ENCODE measurements at places on chromosomes 11 and 22.

GRCh38 chr22:19873138-19873959 lies 18.7 kb upstream of the GNB1L start:
- DNase-seq = no peak

DNA sequence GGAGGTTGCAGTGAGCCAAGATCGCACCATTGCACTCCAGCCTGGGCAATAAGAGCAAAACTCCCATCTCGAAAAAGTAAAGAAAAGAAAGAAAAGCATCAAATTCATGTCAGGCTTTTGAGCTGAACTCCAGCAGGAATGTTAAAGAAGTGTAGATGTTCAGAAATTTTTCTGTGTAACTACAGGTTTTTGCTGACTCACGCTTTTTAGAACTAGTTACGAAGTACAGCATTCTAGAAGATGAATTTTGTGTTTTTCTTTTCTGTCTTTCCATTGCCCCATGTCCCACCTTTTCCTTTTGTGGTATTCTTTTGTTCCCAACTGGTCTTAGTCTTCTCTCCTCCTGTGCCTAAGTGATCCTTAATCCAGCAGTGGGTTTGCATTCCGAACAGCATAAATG lies 56.0 kb upstream of the HORMAD2 start:
- DNase-seq = no peak

DNA sequence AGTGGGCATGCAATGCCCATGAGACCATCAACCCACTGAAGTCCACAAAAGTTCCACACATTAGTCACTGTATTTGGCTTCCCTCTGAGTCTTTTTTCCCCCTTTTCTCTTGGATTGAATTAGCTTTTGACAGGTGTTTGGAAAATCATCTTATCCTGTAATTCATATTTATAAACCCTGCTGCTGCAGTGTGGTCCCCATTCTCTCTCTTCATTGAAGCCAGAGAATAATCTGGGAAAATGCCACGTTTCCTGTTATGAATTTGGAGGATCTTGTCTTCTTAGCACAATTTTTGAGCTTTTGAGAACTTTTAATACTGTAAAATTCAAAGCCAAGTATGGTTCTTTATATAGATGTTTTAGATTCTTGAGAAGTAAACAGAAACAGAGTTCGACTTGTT lies 84.8 kb downstream of the UVRAG start:
- DNase-seq = no peak

GRCh38 chr22:49408102-49408836 lies 419.4 kb downstream of the BRD1 start:
- no peak for DNase-seq

GRCh38 chr11:65859812-65860277 lies 388 bp upstream of the MUS81 start:
- DNase-seq = no peak

GRCh38 chr11:61474013-61474643 lies 34.4 kb upstream of the LRRC10B start:
- no peak for DNase-seq

DNA sequence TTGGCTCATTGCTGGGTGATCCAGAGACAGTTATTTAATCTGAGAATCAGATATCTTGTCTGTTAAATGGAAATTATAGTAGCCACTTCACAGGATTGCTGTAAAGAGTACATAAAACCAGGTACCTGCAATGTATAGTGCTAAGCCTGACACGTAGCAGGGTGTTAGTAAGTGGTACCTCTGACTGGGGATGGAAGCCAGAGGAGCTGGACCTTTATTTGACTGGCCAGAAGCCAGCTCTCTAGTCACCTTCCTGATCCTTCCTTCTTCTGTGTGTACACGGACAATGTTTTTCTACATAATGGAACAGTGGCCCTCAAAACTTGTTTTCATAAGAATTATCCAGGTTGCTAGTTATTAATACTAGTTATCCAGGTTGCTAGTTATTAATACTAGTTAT lies 25.5 kb upstream of the EHF start:
- DNase-seq = no peak

GRCh38 chr11:59771605-59772004 lies 16.4 kb downstream of the STX3 start:
- peak; percentile 29 for DNase-seq

GRCh38 chr11:472816-473215 lies 22.7 kb downstream of the PTDSS2 start:
- DNase-seq = no peak

GRCh38 chr11:20360650-20361049 lies 2.9 kb upstream of the HTATIP2 start:
- peak; percentile 29 for DNase-seq

DNA sequence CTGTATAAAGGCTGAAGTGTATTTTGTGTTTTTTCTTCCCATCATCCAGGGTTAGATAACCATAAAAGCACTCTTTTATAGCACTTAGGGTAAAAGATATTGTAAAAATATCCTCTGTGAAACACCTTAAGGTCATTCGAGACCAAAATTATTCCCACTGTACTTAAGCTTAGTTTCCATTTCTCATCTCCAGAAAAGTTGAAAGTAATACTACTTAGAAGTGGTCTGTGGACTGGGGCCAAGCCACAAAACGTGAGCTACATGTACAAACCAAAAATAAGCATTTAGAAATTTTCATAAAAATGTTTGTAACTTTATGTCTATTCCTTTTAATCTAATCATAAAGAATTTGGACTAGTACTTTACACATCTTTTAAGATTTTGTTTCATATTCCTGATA lies 142.0 kb upstream of the NTM start:
- DNase-seq = no peak

- no peak for DNase-seq
Measured at GRCh38 chr22:18952022-18952421, 15.9 kb upstream of the PRODH start.

DNA sequence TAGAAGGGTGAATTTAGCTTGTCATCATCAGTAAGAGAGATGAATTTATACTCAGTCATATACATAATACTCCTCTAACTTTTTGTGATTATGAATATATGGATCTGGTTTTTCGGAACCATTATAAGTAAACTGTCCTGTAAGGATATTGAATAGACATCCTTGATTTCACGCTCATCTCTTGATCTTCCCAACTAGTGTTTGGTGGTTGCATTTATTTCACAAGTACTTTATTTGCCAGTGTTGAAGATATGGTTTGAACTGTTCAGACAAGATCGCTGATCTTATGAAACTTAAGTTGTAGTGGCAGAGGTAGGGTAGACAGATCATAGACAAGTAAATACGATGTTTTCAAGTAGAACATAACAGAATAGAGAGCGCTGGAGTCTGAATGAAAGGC lies 3.0 kb downstream of the FBXO7 start:
- no peak for DNase-seq

DNA sequence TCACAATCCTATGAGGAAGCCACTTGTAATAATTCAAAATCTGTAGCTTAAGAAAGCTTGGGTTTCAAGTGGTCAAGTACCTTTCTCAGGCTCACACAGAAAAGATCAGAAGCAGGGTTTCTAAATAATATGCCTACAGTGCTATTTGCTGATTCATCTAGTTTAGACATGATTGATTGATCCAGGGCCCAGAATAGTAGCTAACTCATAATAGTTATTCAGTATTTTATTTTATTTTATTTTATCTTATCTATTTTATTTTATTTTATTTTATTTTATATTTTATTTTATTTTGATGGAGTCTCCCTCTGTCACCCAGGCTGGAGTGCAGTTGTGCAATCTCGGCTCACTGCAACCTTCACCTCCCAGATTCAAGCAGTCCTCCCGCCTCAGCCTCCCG lies 15.9 kb upstream of the PANX3 start:
- DNase-seq = no peak

DNA sequence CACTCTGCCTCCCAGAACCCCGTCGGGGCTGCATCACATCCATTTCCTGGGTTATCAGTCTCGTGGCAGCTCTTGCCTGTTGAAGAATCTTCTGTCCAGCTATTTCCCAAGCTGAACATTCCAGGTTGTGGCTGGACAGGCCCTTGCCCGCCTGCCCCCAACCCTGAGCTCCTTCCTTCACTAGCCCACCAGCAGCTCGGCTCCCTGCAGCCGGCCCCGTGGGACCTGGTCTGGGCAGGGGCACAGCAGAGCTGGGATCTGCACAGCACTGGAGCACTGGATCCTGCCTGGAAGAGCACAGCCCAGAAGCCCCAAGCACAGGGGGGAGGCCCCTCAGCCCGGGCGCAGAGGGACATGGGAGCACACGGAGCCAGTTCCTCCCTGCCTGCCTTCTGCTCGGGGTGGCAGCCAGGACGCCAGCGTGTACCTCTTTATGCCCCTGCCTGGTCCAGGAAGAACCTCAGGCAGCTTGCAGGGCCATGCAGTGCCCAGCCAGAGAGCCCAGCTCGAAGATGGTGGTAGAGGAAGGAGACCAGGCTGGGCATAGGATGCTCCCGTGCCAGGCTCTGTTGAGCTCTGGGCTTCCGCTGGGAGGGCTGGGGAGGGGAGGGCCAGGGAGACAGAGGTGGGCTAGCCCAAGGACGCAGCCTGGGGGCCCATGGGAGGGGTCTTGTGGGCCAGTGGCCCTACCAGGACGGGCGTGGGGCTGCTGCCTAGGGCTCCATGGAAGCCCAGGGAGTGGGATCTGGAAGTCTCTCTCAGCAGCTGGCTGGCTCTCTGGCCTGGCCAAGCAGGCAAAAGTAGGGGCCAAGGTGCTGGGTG lies 16.6 kb upstream of the GNB1L start:
- no peak for DNase-seq

GRCh38 chr11:62854013-62854824 lies 14.8 kb upstream of the WDR74 start:
- DNase-seq = no peak

- DNase-seq = no peak
Measured at GRCh38 chr11:40877256-40877655, 582.2 kb downstream of the LRRC4C start.

GRCh38 chr11:86594746-86595145 lies 77.7 kb downstream of the ME3 start:
- no peak for DNase-seq

DNA sequence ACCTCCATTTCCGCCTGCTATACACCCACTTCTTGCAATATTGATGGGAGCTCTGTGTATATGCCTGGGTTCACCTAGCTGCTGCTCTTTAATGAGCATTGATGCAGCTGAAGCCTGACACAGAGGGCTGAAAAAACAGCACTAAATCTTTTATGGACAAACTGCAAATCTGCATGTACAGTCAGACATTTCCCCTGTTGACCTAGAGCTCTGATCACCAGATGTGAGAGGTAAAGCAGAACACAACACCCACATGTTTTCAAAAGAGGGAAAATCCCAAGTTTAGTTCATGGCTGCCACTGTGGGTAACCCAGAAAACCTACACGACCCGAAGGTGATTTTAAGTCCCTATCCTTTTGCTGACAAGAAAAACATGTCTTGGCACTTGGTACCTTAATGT lies 303.0 kb upstream of the PITPNB start:
- no peak for DNase-seq

DNA sequence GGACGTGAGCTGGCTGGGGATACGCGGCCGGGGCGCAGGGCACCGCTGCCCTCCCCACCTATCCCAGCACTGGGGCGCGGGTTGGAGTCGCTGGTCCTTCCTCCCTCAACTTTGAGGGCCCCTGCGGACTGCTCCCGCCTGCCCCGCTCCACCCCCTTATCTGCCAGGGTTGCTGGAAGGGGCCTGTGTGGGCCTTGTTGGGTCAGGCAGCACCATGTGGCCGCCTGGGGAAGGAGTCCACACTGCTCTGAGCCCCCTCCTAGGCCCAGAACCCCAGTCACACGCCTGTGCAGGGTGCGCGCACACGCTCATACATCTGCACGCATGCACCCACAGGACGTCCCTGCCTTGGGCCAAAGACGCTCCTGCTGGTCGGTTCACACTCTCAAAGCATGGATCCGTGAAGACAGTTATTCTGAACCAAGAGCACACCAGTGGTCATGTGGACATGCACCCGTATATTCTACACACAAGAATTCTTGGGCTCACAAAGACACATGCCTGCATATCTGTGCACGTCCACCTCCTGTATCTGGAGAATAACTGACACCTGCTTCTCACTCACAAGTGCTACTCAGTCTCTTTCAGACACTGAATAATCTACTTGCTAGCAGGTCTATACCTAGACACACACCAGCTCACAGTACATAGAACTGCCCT lies 710 bp downstream of the TUB start:
- DNase-seq = no peak

- no peak for DNase-seq
Measured at GRCh38 chr11:86444981-86445380, 70.3 kb downstream of the CCDC81 start.

GRCh38 chr11:68418648-68419047 lies 41.9 kb upstream of the PPP6R3 start:
- DNase-seq = no peak

GRCh38 chr11:28773606-28774005 lies 665.4 kb downstream of the METTL15 start:
- DNase-seq = no peak

DNA sequence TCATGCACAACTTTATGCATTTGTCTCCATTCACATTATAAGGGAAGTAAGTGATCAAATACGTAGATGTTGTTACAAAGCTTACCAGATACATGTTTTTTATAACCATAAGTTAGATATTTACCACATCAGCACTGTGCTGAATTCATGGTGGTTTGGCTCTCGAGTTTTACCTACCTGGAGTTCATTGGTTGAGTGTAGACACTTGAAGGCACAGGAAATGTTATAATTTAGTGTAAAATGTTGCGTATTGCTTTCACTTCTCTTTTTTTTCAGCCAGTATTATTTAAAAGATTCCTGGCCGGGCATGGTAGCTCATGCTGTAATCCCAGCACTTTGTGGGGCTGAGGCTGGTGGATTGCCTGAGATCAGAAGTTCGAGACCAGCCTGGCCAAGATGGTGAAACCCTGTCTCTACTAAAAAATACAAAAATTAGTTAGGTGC lies 53.1 kb upstream of the GRK2 start:
- peak; percentile 85 for DNase-seq

DNA sequence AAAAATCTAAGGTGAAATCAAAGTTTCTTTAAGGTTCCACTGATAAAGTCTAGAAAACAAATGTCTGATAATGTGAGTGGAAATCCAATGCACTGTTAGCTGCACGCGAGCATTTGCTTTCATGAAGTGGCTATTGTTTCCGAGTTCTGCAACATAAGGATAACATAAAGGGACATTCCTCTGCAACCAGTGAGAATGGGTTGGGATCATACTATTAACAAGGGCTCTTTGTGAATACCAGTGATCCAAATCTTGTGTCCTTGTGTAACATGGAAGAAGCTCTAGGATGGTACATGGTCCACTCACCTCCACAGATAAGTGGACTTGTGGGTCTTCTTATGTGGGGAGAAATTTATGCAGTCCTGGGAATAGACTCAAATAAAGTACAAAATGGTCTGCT lies 24.6 kb downstream of the APIP start:
- no peak for DNase-seq

DNA sequence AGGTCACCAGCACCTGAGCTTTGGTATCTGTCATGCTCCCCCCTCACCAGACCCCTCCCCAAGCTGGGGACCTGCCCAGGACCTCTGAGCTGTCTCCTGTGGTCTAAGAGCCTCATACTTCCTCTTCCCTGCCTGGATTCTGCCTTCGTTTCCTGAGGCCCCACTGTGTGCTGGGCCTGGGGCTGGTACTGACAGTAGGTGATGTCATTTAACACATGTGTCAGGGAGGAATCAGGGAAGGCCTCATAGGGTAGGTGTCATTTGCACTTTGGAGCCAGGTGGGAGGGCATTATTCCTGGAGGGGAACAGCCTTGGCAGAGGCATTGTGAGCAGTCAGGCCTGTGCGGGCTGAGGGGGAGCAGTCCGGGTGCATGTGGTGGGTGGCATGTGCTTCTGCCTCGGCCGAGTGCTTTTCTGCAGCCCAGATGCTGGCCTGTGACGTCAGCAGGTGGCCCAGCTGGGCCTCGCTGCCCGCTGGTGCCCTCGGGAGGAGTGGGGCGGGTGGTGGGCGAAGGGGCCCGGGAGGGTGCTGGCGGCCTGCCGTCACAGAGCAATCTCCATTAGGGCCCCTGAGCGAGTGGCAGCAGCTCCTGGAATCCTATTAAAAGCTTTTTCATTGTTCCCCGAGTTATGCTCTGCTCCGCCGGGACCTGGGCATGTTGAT lies 9.1 kb downstream of the FLRT1 start:
- DNase-seq = no peak
